ENCODE measurements at places on chromosomes 2 and 18. TPM values are rescaled to one million over a fixed set of nuclear protein-coding genes. Genes with fewer than 3 reads are reported as not detected.

The MYCN gene
- 0.40 TPM for total RNA-seq

The NPC1 gene
- 22.1 TPM for total RNA-seq

The TUBA3E gene
- 2.8 TPM for total RNA-seq

- no peak for DNase-seq
Observed at GRCh38 chr2:153536115-153536514, 57.6 kb upstream of the RPRM start.

DNA sequence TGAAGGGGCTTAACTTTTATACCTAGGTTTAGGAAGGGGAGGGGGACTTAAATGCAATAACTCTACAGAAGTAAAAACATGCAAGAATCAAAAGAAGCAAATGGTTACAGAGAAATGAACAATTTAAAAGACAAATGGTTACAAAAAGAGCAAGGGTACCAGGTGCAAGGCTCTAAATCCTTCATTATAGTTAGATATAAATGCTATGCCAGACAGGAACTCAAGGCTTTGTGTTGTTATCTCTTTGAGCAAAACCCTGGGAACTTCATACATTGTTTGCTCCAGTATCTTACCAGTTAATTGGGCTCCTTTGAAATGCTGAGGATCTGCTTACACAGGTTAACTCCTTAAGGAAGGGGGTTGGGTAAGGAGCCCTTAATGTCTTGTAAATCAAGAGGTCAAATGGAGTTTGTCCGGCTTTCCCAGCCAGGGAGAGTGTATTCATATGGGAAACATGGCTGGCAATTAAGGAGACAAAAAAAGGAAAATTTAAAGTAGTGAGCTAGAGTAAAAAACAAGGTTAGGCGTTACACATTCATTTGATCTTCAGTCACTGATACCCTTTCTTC lies 347.5 kb downstream of the CELF4 start:
- DNase-seq, result no peak

GRCh38 chr18:28284132-28284531 lies 107.2 kb upstream of the CDH2 start:
- DNase-seq, result no peak

GRCh38 chr2:147398996-147399395 lies 445.8 kb upstream of the ACVR2A start:
- no peak for DNase-seq

DNA sequence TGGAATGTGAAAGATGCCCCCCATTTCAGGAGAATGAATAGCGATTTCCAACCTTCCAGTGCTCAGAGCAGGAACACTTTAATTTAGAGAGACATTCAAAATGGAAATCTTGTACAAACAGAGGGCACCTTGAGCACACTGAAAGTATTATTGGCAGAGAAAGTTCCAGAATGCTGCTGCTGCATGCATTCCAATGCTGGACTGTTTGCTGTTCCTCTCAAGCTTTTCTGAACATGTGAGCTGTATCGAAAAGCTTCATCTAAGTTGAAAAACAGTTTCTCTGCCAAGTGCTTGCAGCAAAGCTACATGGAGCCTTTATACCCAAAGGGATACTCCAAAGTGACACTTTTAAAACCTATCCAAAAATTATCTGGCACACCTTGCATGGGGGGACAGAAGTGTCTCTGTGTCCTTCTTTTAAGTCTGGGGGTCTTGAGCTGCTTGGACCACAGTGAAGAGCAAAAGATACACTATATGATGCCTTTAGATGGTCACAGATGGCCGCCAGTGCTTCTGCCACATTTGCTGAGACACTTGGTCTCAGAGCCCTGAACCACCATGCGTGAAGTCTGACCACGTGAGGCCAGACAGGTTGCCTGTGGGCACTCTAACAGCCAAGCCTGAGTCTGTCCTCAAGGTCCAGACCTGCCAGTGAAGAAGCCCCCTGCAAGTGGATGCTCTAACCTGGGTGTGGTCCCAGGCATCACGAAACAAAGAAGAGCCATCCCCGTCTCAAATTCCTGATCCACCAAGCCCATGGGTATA lies 18.8 kb downstream of the UXS1 start:
- DNase-seq, result no peak

DNA sequence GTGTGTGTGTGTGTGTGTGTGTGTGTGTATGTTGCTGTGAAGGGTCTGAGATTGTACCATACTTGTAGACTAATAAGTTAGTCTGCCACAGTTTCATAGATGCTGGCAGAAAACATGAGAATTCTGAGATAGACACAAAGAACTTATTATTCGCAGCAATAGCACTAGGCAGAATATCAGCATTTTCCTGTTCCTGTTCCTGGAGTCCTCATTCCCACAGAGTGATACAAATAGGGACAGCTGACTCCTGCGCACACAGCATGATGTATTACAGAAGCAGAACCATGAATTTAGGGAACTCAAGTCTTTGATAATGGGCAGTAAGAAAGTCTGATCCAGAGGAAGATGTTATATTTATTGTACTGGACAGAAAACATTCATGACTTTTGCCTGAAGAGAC lies 1466.3 kb downstream of the DPP10 start:
- no peak for DNase-seq

DNA sequence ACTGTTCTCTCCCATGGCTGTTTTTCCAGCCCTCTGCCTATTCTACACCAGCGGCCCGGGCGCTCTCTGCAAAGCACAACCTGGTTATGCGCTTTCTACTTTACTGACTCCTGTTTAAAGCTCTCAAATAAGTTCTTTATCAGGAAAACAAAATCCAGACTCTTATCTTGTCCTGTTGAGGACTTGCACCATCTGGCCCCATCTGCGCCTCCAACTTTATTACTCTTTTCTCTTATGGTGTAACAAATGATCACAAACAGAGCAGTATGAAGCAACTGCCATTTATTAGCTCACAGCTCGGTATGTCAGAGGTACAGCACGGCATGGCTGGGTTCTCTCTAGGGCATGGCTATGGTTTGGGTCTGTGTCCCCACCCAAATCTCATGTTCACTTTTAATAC lies 236.5 kb upstream of the NT5C1B start:
- DNase-seq, result no peak

- DNase-seq, result no peak
Observed at GRCh38 chr2:2919026-2919425, 458.6 kb downstream of the EIPR1 start.

DNA sequence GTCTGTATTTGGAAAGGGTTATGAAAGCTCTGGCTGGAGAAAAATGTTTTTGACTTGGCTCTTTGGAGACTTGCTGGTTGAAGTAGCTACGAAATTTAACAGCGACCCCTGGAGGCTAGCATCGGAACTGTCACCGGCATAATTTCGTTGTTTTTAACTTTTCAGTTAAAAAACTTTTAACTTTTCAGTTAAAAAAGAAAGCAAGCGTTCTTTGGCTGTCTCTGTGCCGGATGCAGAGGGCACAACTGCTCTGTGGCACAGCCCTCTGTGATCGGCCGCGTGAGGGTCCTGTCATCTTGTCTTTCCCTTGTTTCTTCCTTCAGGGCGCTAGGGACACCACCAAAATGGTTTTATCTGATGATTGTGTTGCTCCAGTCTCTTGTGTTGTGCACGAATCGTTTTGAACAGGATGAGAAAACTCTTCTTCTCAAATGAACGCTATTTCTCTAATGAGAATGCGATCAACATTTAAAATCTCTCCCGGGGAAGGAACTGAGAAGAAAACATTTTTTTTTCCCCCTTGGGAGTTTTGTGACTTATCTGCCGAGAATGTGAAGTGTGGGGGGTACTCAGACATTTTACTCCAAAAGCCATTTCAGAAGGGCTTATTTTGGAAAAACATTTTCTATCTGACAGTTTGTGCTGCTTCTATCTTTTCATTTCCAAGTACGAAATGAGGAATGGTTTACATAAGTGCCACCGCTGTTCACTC lies 57.1 kb downstream of the ADCYAP1 start:
- DNase-seq, result no peak
